Stimulated activated CD4-positive, alpha-beta T cell treated with anti-CD3 and anti-CD28 coated beads, Interleukin-1b, Interleukin-23, amount 100 ng/mL, for 1 hour (primary cell): ENCODE measurements at places on chromosomes 6 and 20.

DNA sequence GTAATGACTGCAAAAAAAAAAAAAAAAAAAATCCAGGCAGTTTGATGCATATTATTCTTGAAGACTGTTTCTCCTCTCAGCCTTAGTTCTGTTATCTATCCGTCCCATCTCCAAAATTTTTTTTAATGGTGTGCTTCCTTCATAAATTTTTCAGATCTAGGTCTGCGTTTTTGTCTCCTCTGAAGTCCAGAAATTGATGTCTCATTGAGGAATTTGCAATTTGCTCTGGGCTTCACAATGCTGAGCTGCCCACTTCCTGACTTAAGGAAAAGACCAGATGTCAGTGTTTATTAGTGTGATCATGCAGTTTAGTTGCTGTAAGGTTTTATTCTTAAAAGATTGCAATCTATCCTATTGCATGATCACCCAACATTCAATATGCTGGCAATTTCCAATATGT lies 297.6 kb downstream of the ZNF217 start:
- no peak for DNase-seq

- no peak for DNase-seq
Measured at GRCh38 chr6:110352563-110353262, 5.4 kb downstream of the METTL24 start.

- no peak for DNase-seq
Measured at GRCh38 chr6:156992020-156992804, 215.0 kb downstream of the ARID1B start.

DNA sequence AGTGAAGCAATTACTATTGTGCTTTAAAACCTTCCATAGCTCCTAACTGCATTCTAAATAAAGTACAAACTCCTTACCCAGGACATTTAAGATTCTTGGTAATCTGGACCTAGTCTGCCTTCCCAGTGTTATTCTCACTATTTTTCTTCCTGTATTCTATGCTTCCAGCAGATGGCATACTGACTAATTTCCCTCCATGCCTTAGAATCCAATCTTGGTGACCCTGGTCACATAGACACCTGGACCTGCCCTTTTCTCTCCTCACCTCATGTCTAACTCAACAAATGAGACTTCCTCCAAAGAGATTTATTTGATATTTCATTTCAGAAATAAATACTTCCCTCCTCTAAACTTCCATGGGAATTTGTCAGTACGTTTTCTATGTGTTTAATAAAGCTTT lies 25.8 kb downstream of the ROS1 start:
- DNase-seq = no peak

GRCh38 chr6:101847690-101848089 lies 454.2 kb downstream of the GRIK2 start:
- DNase-seq = no peak

- DNase-seq = no peak
Measured at GRCh38 chr6:77415706-77416105, 47.6 kb downstream of the HTR1B start.

GRCh38 chr6:34791164-34791700 lies 651 bp upstream of the BLTP3A start:
- no peak for DNase-seq

DNA sequence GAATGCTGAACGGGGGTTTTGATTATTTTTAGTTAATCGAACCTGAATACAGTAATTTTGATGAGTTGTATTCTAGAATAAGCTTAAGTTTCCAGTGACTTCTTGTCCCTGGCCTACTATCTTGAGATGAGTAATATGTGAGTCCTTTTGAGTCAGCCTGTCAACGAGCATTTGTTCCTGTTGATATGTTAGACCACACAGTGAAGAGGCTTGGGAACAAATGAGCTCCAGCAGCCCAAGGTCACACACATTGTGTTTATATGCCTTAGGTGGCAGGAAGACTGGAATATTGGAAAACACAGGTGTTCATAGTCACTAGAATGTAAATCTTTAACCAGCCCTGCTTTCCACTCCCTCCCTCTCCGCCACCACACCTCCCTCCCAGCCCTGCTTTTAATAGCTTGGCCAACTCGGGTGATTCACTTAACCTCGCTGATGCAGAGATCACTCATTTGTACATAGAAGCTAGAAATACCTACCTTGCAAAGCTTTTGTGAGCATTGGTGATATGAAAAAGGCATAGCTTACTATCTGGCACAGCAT lies 9.1 kb downstream of the SMPDL3A start:
- no peak for DNase-seq

DNA sequence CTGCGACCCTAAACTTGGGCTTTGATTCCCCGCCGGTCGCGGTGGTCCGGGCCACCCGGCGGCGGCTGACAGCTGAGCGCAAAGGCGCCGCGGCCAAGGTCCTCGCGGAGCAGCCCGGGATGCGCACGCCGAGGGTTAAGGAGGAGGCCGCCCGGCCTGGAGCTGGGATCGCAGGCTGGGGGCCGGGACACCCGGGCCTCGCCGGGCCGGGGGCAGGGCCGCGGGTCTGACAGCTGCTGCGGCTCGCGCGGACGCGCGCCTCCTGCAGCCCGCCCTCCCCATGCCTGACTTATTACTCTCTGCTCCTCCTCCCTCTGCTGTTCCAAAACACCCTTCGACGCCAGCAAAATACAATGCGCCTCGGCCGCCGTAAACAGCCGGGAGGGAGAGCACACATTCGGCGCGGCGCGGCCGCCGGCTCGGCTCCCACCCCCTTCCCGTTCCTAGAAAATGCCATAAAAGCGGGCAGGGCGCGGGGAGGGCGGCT lies 746 bp downstream of the BACH2 start:
- peak; percentile 34 for DNase-seq

- no peak for DNase-seq
Measured at GRCh38 chr20:23125625-23126191, 39.6 kb upstream of the CD93 start.

- DNase-seq = no peak
Measured at GRCh38 chr6:128822271-128822670, 60.7 kb upstream of the LAMA2 start.

- no peak for DNase-seq
Measured at GRCh38 chr20:2390951-2391675, 10.4 kb downstream of the TGM6 start.

- DNase-seq = no peak
Measured at GRCh38 chr6:53767941-53768340, 26.9 kb upstream of the LRRC1 start.

GRCh38 chr20:60306551-60306950 lies 348.3 kb downstream of the CDH26 start:
- no peak for DNase-seq

DNA sequence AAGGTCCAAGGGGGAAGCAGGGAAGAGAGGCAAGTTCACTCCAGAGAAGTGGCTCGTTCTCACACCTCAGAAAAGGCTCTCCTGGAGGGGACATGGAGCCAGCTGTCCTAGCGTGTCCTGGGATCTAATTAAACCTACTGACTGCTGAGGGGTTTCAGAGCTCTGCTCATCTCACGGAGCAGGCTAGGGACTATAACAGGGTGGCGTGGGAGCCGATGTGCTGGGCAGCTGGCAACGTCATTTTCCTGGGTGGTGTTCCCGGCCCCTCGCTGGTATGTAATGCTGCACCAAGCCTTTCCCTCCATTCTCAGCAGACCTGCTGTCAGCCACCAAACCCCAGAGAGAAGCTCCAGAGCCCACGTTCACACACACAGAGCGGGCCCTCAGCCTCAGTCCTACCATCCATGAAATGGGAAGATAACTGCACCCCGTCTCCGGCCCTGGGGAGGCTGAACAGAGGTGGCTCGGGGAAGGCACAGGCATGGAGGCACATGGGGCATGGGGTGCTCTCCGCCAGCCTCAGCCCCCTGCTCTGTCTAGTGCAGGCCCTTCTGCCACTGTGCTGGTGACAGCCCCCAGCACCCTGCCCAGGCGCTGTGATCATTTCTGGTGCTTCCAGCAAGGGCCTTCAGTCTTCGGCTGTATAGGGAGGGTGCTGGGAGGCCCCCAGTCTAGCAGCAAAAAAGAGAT lies 1.9 kb downstream of the CST7 start:
- no peak for DNase-seq

DNA sequence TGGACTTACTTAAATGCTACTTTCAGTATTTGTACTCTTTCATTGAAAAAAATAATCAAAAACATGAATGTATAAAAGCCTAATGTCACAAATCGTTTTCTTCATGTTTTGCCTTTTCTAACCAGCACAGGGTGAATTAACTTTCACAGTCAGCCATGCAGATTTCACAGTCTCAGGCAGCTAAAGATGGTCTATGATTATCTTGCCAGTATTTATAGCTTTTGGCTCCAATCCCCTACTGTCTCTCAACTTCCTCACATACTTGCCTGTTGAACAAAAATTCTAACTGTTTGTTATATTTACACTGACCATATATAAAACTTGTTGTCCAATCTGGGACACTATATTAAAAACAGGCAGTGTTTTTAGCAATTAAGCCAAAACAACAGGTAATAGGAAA lies 358.2 kb downstream of the ARHGAP18 start:
- DNase-seq = no peak

- no peak for DNase-seq
Measured at GRCh38 chr20:24619212-24619611, 149.8 kb downstream of the SYNDIG1 start.

DNA sequence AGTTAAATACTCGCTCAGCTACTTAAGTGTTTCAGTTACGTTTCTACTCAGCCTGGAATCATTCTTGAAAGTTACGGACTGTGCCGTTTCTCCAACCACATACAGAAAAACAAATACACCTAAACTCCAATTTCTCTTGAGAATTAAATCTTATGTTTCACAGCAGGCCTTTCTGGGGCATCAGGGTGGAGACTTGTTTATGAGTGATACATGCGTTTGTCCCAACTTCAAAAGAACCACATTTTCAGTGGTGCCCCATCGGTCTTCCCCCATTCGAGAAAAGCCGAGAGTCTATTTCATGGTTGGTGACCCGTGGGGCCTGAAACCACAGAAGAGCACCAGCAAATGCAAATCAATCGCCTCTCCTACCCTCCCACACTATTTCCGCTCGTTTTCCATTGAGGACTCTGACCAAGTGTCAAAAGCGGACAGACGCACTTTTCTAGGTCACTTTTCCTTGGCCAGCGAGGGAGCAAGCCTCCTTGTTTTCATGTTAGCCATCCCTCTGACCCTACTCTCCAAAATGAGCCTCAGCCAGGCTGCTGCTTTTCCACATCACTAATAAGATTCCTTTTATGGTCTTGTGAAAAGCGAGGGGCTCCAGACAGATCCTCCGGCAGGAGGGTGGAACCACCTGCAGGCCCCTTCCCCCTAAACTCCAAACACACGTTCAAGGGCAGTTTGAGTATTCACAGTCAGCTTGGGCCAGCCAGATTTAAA lies 3.1 kb downstream of the JAG1 start:
- DNase-seq = no peak

GRCh38 chr6:52335576-52335975 lies 26.4 kb upstream of the PAQR8 start:
- no peak for DNase-seq

- no peak for DNase-seq
Measured at GRCh38 chr20:208942-209566, 18.0 kb upstream of the DEFB129 start.

GRCh38 chr6:126040826-126041225 lies 54.5 kb downstream of the TRMT11 start:
- no peak for DNase-seq

DNA sequence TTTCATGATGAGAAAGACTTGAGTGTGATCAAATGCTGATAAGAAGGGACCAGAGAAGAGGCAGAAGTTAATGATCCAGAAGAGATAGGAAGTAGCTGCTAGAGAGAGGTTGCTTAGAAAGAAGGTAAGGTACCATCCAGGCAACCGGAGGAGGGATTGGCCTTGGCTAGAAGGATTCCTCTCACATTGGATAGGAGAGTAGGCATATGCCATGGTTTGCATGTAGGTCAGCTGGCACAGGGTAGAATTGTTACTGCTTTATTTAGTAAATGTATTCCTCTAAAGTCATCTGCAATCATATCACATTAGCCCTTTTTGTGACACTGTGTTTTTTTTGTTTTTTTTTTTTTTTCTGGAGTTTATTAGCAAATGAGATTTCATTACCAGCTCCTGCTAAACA lies 580.9 kb upstream of the FLRT3 start:
- no peak for DNase-seq

- no peak for DNase-seq
Measured at GRCh38 chr6:109073344-109074132, 21.1 kb downstream of the SESN1 start.

DNA sequence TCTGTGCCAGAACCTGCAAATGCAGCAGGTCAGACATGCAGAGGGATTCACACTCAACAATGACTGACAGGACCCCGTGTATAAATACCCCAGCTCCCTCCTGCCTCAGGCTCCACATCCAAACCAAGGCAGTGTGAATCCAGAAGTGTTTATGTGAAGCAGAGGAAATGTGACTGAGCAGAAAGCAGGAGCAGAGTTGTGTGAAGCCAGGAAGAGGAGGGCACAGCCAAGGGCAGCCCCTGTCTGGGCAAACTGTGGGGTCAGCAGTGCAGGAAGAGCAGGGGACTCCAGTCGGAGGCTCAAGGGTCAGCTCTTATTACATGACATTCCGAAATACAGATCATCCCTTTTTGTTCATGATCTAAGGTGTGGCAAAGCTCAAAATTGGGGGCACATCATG lies 19.3 kb upstream of the ENTPD6 start:
- DNase-seq = no peak

GRCh38 chr6:36116943-36117342 lies 13.4 kb upstream of the MAPK13 start:
- no peak for DNase-seq

- DNase-seq = no peak
Measured at GRCh38 chr6:81727876-81728517, 24.5 kb downstream of the TENT5A start.

GRCh38 chr6:106077170-106077569 lies 9.0 kb upstream of the PRDM1 start:
- DNase-seq = no peak

DNA sequence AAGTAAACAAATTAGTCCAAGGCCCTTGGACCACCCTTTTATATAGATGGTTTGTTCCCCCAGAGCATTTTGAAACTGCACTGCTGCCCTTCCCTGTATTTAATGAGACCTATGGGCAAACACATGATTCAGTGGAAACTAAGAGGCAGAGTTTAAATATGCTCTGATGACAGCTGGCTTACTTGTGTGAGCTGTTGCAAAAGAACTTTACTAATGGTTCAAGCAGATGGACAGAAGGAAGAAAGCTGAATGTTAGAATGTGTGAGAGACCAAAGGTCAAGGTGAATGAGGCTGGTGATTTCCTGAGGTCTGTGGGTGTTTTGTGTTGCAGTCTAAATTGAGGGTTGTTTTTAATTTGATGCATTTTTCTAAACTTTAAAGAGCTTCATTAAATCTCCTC lies 123.0 kb upstream of the CEP162 start:
- no peak for DNase-seq

DNA sequence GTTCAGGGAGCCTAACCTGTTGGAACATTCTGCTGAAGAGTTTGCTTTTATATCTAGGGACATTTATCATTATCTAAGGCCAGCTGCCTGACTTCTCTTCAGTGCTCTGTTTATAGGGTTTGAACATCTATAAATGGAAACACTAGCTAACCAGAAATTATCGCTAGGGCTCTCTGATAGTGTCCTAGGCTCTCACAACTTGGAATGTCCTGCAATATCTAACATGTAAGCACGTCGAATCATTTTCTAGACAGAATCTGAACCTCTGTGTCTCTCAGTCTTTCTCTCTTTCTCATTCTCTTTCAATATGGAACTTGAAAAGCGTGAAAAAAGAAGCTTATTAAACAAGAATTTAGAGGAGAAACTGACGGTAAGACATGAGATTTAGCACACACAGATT lies 92.5 kb upstream of the MLIP start:
- no peak for DNase-seq
